ENCODE measurements at places on chromosomes 6 and 20. TPM values are rescaled to one million over a fixed set of nuclear protein-coding genes. Genes with fewer than 3 reads are reported as not detected.

Gene RAB44
- total RNA-seq = under 0.01 TPM

Gene NDUFAF5
- 15.2 TPM for total RNA-seq

Gene NMBR
- total RNA-seq = not detected

Gene DUSP15
- not detected for total RNA-seq

Gene SLC25A27
- 1.1 TPM for total RNA-seq

Gene INSM1
- total RNA-seq = not detected

Measured in endothelial cell of coronary artery (primary cell).